ENCODE measurements at places on chromosomes 7 and 10.

GRCh38 chr10:75902816-75903215 is 471.4 kb downstream of the LRMDA start:
- DNase-seq = no peak

GRCh38 chr10:86715836-86716235 is 40.6 kb upstream of the BMPR1A start:
- DNase-seq = no peak

GRCh38 chr10:132187430-132188138 is 836 bp downstream of the DPYSL4 start:
- DNase-seq = no peak

DNA sequence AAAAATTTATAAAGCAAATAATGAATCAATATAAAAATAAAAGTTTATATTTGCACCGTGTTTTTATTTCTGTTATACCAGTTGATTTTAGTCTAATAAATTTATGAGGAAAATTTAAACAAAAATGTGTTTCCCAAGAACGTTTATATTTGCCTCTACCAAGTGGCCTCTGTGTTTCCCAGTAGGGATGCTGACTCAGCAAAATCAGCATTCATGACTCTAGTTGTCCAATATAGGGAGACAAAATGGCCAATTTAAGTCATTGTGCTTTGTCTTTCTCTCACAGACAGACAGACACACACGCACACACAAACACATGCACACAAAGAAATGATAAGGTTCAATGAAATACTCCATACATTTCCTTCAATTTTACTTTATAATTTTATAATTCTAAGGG is 942.5 kb upstream of the ZWINT start:
- no peak for DNase-seq

- no peak for DNase-seq
These were observed 134.6 kb upstream of the NPSR1 start for GRCh38 chr7:34523226-34523918.

- DNase-seq = no peak
These were observed 55.4 kb upstream of the SEC61G start for GRCh38 chr7:54814401-54814800.

DNA sequence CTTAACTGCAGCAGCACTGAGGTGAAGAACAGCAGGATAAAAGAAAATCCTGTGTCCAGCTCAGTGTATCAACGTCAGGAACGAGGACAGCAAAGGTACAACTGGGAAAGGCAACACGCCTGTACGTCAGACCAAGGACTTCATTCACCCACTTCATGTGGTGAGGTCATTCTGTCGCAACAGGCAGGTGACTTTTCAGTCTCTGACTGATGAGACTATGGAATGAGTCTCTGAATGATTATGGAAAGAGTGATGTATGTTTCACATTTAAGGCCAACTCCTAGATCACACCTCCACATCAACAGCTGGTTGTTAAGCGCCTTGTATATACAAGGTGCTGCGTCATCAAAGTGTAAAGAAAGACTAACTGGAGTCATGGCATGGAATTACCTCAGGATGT is 297.6 kb upstream of the SP8 start:
- DNase-seq = no peak

DNA sequence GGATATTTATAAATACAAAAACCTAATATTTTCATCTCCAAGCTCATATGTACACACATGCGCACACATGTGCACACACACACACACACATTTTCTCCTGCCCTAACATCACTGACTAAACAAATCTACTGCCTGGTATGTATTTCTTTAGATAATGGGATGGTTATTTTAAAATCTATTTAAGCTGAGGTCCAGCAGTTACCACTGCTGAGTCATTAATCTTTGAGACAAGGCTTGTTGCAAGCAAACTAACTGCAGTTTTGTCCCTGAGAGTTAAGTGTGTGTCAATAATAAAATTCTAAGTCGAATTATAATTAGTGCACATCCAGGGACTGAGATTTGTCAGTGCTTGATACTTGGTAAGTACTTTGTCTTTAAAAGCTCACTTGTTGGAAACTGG is 135.1 kb downstream of the VPS50 start:
- DNase-seq = no peak

GRCh38 chr7:134289423-134289822 is 27.3 kb downstream of the SLC35B4 start:
- DNase-seq = no peak

DNA sequence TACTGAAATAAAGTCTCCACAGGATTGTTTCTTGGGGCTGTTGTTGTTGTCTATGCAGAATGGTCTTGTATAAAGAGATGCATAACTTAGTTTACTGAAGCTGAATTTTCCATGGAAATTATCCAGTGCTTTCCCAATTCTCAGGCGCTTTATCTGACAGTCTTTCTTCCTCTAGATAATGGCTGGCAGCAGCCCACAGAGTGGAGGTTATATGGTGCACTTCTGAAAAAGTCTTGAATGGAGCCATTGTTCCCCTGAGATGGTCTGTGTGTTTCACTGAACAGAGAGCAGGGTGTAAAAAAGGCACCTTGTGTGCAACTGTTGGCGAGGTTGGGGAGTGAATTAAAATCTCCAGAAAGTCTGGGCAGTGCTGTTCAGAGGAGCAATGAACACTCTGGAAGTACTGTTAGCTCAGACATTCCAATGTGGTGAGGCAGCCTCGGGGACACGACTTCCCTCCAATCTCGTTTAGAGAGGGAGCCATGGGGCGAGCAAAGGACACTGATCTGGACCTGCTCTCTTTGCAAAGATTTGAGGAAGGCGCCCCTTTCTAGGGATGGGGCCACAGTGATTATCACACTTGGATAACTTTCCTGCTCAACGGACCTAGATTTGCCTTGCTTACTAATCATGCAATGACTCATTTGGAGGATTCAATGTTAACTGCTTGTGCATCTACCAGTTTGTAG is 2.0 kb upstream of the PLCE1 start:
- DNase-seq = no peak

DNA sequence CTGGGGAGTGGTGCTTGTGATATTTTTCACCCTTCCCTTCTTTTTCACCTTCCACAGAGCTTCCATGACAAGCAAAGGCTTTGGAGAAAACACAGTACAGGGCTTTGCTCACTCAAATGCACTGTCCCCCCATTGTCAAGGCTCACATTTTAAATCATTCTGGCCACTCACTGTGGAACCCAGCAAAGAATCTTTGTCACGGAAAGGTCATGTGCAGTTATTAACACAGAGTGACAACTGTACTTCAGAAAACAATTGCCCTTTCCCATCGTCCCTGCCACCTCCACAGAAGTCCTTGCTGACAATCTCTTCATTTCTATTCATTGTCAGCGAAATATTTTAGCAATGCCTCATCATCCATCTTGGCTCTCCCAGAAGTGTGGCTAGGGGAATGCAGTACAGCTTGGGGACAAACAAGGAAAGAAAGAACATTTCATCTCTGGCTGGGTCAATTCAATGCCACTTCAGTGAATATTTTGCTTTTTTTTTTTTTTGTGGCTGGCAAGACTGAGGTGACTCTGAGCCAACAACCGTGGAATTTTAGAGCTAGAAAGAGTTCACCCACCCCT is 851.0 kb downstream of the KCNMA1 start:
- DNase-seq = no peak

DNA sequence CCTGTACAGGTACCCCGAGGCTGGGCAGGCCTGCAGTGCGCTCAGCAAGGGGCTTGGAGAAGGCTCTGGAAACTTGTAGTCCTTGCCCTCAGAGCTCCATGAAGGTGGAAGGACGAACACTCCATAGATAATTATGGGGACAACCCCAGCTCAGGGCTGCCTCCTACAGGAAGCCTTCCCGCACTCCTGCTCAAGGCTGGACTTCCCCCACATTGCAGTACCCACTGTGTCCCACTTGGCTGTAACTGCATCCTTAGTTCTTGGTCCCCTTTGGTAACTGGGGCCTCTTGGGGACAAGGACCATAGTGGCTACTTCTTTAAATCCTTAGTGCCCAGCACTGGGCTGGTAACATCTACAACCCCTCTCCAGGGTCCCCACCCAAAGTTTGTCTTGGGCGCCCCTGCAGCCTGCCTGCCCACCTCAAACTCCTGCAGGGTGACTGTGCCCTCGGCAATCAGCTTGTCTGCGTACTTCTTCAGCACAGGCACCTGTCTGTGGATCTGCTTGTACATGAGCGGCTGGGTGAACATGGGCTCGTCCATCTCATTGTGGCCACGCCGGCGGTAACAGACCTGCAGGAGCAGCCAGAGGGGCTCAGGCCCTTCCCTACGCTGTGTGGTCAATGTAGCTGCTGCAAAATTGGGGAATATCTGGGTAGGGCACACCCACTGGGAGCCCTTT is 17.1 kb downstream of the OGDHL start:
- DNase-seq = no peak
